ENCODE measurements at places on chromosomes 13 and 19.
A peak's percentile ranks its signal among the peaks of the same experiment; 100 is the strongest.

GRCh38 chr13:27125357-27126282 lies 46.0 kb downstream of the USP12 start:
- no peak overlapping the region for H3K27ac ChIP-seq
- H3K27me3 ChIP-seq = no peaks in the 10 kb centered on the region
- H3K4me3 ChIP-seq = no peak overlapping the region
- peaks cover 4% of the 10 kb centered on the region for H3K36me3 ChIP-seq
- H3K4me1 ChIP-seq = peaks cover 4% of the 10 kb centered on the region
- peak; percentile 16 for DNase-seq

GRCh38 chr13:73765651-73766384 lies 368.4 kb downstream of the KLF12 start:
- H3K27ac ChIP-seq = peak overlapping the region; percentile 23
- peaks cover 10% of the 10 kb centered on the region for H3K36me3 ChIP-seq
- H3K4me1 ChIP-seq = no peaks in the 10 kb centered on the region
- H3K27me3 ChIP-seq = no peaks in the 10 kb centered on the region
- H3K4me3 ChIP-seq = no peak overlapping the region

DNA sequence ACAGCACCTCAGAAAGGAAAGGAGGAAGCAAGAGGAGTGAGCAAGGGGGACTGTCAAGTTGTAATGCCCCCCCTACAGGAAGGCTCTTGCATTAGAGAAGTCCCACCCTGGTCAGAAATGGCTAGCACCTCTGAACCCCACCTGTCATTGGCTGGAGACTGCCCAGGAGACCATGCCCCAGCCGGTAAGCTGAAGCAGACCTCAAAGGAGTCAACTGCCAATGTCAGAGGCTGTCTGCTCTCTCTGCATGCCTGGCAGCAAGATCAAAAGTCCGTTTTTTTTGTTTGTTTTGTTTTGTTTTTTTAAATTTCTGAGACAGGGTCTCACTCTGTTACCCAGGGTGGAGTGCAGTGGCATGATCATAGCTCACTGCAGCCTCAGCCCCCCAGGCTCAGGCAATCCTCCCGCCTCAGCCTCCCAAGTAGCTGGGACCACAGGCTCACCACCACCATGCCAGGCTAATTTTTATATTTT lies 8.1 kb upstream of the BCL3 start:
- H3K36me3 ChIP-seq = no peaks in the 10 kb centered on the region
- no peak for DNase-seq
- peaks cover 28% of the 10 kb centered on the region for H3K4me1 ChIP-seq
- no peak overlapping the region for H3K27ac ChIP-seq
- H3K27me3 ChIP-seq = no peaks in the 10 kb centered on the region
- H3K4me3 ChIP-seq = no peak overlapping the region

DNA sequence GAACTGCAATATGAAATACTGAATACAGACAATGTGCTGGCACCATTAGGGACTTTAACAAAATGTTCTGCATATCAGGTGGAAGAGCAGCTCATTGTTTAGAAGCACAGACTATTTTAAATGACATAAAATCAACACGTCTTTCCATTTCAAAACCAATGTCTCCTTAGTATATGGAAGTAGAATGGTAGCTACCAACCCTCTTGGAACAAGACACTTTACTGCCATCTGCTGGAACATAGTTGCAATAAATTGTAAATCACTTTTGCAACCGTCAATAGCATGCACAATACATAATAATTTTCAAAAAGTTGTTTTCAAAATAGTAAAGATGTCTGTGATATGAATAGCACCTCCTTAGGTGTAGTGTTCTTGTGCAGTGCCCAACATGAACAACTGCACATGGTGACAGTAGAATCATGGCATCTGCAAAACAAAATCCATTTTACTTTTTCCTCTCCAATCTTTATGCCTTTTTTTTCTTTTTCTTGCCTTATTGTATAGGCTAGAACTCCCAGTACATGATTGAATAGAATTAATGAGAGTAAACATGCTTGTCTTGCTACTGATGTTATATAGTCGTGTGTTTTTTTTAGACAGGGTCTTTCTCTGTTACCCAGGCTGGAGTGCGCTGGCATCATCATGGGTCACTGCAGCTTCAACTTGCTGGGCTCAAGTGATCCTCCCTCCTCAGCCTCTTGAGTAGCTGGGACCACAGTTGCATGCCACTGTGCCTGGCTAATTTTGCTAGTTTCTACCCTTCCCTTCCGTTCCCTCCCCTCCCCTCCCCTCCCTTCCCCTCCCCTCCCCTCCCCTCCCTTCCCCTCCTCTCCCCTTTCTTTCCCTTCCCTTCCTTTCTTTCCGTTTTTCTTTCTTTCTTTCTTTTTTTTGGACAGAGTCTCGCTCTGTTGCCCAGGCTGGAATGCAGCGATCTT lies 7.8 kb upstream of the LYPD5 start:
- H3K27me3 ChIP-seq = peaks cover 11% of the 10 kb centered on the region
- H3K27ac ChIP-seq = no peak overlapping the region
- H3K4me3 ChIP-seq = no peak overlapping the region
- H3K36me3 ChIP-seq = no peaks in the 10 kb centered on the region

GRCh38 chr19:31517224-31518180 lies 168.3 kb upstream of the TSHZ3 start:
- no peak overlapping the region for H3K4me3 ChIP-seq
- H3K4me1 ChIP-seq = no peaks in the 10 kb centered on the region

DNA sequence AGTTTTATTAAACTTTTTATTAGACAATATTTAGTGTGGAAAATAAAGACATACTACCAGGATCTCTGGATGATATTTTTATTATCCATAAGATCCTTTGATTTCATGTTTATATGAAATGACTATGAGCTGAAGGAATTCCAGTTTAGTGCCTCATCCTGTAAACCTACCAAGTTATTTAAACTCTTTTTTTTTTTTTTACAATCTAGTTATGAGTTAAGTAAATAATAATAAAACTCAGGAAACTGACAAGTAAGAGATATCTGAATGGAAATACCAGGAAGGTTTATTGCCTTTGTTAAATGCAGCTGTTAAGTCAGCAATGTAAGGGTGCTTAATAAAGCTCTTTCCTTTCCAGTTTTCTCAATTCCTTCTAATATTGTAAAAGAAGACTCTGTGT lies 53.9 kb downstream of the RXFP2 start:
- no peak overlapping the region for H3K27ac ChIP-seq
- H3K27me3 ChIP-seq = no peaks in the 10 kb centered on the region

DNA sequence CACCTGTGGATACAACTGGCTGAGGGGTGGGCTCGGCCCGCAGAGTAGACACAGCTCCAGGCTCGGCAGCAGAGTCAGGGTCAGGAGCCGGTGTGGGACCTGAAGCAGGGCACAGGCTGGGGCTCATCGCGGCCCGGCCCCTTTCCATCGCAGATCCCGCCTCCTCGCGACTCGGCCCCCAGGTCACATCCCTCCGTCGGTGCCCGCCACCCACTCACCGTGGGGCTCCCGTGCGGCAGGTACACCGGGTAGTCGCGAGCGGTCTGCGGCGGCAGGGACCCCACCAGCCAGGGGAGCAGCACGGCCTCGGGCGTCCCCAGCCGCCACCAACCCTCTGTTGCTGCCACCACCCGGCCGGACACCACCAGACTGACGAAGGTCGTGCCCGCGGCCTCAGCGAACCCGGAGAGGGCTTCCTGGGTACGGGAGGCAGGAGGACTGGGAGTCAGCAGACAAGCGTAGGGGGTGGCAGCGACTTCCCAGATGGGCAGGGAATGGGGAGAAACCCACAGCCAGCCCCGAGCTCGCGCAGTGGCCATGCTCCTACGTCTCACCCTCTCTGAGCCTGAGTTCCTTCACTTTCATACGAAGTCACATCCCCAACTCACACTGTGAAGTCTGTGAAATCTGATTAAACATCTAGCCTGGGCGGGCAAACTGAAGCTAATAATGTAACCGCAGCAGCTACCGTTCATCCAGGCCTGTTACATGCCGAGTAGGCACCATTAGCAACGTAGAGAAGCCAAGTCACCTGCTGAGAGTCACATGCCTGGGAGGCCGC lies 3.7 kb downstream of the FUZ start:
- peaks cover 20% of the 10 kb centered on the region for H3K36me3 ChIP-seq
- no peaks in the 10 kb centered on the region for H3K27me3 ChIP-seq
- no peak overlapping the region for H3K27ac ChIP-seq

DNA sequence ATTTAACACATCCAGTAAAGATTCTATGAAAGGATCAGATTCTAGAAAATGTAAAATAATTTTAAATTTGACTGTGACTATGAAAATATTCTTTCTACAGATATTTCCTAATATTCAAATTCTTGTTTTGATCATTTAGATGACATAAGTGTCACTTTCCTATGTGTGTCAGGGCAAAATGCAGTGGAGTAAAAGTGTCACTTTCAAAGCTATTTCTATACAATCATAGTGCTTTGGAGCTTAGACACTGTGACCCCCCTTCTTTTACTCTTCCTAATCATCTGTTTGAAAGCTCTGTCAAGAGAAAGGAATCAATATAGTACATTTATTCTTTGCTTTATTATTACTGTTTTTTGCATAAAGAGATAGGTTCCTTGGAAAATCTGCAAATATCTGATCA lies 492.0 kb downstream of the DCT start:
- no peak for DNase-seq
- H3K4me1 ChIP-seq = no peaks in the 10 kb centered on the region
- no peak overlapping the region for H3K4me3 ChIP-seq
- peak overlapping the region; percentile 15 for H3K27ac ChIP-seq

DNA sequence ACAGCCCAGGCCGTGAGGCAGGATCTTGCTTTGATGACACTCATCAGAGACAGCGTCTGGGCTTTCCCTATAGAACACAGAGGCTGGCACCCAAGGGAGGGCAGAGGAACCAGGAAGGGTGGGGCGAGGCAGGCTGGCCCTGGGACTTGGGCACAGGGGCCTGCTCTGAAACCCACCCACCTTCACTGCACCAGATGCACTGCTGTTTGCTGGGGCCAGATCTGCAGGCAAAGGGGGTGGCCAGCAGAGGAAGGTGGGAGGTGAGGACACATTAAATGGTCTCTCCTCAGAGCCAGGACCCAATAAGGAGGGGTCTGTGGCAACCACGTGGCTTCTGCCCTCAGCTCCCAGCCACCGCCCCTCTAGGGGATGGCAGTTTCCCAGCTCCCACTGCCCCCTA lies 6.6 kb upstream of the VSTM2B start:
- H3K27ac ChIP-seq = no peak overlapping the region
- no peak for DNase-seq
- no peaks in the 10 kb centered on the region for H3K27me3 ChIP-seq
- no peak overlapping the region for H3K4me3 ChIP-seq
- no peaks in the 10 kb centered on the region for H3K4me1 ChIP-seq

GRCh38 chr13:23848646-23849141 lies 40.5 kb downstream of the MIPEP start:
- DNase-seq = no peak
- H3K36me3 ChIP-seq = peaks cover 12% of the 10 kb centered on the region
- peaks cover 5% of the 10 kb centered on the region for H3K4me1 ChIP-seq
- H3K27me3 ChIP-seq = no peaks in the 10 kb centered on the region
- no peak overlapping the region for H3K4me3 ChIP-seq

- H3K27ac ChIP-seq = peak overlapping the region; percentile 88
- peak overlapping the region; percentile 35 for H3K4me3 ChIP-seq
- H3K36me3 ChIP-seq = no peaks in the 10 kb centered on the region
- peak; percentile 99 for DNase-seq
- no peaks in the 10 kb centered on the region for H3K27me3 ChIP-seq
Measured at GRCh38 chr13:48783181-48783630, 129.5 kb downstream of the CYSLTR2 start.

DNA sequence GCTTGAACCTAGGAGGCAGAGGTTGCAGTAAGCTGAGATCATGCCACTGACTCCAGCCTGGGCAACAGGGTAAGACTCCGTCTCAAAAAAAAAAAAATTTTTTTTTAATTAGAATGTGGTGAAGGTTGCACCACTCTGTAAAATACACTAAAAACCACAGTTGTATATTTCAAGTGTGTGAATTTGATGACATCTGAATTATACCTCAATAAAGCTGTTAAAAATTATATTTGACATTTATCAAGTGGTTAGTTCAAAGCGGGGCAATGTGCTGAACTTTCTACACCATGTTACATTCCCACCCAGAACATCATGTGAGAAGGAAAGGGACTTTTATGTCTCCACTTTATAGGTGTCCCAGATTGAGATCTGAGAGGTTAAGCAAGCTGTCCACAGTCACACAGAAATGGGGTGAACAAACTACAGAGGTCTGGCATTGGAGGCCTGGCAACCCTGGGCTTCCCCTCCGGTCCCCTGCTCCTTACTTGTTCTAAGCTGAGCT lies 5.9 kb upstream of the S1PR5 start:
- no peaks in the 10 kb centered on the region for H3K4me1 ChIP-seq
- H3K27me3 ChIP-seq = peaks cover 17% of the 10 kb centered on the region
- DNase-seq = no peak
- H3K36me3 ChIP-seq = no peaks in the 10 kb centered on the region
- no peak overlapping the region for H3K27ac ChIP-seq

DNA sequence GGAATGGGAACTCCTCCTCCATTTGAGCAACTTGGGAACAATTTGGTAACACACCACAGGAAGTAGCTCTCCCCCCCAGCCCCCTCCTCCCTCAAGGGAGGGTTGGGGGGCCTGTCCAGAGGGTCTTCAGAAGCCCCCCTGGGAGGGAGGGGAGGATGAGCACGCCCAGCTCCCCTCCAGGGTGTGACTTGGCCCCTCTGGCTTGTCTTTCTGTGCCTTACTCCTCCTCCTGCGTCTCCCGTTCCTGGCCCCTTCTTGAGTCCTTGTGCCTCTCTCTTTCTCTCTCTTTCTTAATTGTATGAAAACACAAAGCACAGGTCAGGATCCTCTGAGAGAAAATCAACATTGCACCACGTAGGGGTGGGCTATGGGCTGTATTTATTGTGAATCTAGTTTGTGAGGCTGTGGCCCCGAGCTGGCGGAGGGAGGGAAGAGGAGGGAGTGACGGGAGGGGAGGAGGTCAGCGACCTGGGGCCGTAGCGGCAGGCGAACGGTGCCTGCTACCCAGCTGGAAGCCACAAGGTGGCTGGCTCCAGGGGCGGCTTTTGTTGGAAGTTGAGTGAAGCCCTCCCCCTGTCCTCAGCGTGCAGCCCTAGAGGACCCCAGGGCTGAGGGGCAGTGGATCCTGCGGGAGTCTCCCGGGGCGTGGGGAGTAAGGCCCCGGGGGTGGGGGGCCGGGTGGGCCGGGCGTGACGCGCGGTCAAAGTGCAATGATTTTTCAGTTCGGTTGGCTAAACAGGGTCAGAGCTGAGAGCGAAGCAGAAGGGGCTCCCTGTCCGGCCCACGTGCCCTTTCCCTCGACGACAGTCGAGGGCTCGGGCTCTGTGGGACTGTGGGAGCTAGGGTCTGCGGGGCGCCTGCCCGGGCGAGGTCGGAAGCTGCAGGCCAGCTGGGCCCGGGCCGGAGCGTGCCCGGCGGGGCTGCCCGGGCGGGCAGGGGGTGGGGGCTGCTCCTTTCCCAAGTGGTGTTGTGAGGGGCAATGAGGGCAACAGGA lies 6.4 kb downstream of the LYL1 start:
- H3K4me3 ChIP-seq = no peak overlapping the region
- H3K27ac ChIP-seq = no peak overlapping the region
- peaks cover 5% of the 10 kb centered on the region for H3K36me3 ChIP-seq
- no peak for DNase-seq
- peaks cover 5% of the 10 kb centered on the region for H3K4me1 ChIP-seq
- H3K27me3 ChIP-seq = no peaks in the 10 kb centered on the region
